Renal pelvis (tissue), 12 donors: ENCODE measurements at places on chromosomes 6 and 20. TPM values are rescaled to one million over a fixed set of nuclear protein-coding genes. Genes with fewer than 3 reads are reported as not detected.

DNA sequence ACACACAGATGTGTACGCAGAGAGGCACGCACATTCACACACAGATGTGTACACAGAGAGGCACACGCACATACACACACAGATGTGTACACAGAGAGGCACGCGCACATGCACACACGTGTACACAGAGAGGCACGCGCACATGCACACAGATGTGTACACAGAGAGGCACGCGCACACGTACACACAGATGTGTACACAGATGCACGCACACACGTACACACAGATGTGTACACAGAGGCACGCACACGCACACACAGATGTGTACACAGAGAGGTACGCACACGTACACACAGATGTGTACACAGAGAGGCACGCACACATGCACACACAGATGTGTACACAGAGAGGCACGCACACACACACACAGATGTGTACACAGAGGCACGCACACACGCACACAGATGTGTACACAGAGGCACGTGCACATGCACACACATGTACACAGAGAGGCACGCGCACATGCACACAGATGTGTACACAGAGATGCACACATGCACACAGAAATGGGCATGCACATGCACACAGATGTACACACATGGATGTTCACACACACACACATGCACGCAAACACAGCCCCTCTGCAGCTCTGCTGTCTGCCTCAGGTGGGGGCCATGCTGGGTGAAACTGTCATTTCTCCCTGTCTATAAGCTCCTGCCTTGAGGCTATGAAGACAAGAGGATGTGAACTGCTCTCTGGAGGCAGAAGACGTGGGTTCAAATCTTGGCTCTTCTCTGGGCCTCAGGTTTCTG lies 14.3 kb upstream of the MYT1 start:
- no peak for DNase-seq

- no peak for DNase-seq
Observed at GRCh38 chr6:126672649-126673048, 332.7 kb downstream of the CENPW start.

- peak; percentile 61 for DNase-seq
Observed at GRCh38 chr20:38165089-38165965, at the start of gene TGM2. Gene TGM2 (minus strand): TSS chr20:38165270. CDS start chr20:38165198, 72 bp downstream.

DNA sequence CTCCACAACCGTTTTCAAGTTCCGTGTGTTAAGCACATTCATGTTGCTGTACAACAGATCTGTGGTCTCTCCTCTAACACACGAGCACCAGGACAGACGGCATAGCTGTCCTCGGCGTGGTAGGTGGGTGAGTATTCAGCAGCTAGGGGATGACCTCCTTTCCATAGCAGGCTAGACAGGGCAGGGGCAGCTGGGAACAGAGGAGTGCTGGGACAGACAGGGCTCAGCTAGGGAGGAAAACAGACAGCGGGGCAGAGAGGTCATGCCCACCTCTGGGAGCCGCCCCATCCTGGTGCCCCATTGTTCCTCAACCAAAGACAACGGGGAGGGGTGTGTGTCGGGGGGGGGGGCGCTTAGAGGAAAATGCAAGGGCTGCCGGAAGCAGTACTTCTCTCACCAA lies 271.5 kb upstream of the FOXQ1 start:
- no peak for DNase-seq

DHX35 gene
- polyA plus RNA-seq: 15.5 TPM

- no peak for DNase-seq
Observed at GRCh38 chr6:1757131-1757530, 147.4 kb downstream of the FOXC1 start.

DNA sequence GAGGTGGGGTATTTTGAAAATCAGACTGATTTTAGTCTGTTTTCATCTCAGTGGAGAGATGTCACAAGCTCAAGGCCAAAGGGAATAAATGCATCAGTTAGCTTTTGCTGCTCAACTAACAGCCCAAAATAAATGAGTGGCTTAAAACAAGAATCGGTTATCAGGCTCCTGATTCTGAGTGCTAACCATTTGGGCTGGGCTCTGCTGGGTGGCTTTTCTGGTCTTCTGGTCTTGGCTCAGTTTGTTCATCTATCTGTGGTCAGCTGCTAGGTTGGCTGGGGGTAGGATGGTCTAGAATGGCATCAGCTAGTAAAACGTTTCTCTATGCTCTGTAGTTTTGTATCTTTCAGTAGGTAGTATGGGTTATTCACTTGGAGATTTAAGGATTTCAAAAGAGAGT lies 357.5 kb upstream of the JAG1 start:
- no peak for DNase-seq
